ENCODE measurements at places on chromosomes 16 and 17.

DNA sequence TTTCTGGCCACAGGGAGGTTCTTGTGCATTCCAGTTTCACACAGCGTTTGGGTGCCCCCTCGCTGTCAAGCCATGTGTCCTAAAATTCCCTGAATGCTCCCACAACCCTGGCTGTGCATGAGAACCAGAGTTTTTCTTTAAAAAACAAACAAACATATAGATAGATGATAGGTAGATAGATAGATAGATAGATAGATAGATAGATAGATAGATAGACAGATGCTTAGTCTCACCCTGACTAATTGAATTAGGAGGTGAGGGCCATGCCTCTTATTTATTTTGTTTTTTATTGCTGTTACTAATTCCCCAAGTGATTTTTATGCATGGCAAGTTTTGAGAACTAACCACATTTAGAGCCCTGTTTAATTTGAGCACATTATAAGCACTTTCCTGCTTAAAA, 32.2 kb downstream of the PRSS54 start:
- DNase-seq: no peak

GRCh38 chr17:45073414-45074070, 12.4 kb downstream of the NMT1 start:
- no peak for DNase-seq

- DNase-seq: no peak
Observed at GRCh38 chr16:84677017-84677803, 22.6 kb upstream of the USP10 start.

- no peak for DNase-seq
Observed at GRCh38 chr17:50129353-50129727, 620 bp downstream of the SAMD14 start.

DNA sequence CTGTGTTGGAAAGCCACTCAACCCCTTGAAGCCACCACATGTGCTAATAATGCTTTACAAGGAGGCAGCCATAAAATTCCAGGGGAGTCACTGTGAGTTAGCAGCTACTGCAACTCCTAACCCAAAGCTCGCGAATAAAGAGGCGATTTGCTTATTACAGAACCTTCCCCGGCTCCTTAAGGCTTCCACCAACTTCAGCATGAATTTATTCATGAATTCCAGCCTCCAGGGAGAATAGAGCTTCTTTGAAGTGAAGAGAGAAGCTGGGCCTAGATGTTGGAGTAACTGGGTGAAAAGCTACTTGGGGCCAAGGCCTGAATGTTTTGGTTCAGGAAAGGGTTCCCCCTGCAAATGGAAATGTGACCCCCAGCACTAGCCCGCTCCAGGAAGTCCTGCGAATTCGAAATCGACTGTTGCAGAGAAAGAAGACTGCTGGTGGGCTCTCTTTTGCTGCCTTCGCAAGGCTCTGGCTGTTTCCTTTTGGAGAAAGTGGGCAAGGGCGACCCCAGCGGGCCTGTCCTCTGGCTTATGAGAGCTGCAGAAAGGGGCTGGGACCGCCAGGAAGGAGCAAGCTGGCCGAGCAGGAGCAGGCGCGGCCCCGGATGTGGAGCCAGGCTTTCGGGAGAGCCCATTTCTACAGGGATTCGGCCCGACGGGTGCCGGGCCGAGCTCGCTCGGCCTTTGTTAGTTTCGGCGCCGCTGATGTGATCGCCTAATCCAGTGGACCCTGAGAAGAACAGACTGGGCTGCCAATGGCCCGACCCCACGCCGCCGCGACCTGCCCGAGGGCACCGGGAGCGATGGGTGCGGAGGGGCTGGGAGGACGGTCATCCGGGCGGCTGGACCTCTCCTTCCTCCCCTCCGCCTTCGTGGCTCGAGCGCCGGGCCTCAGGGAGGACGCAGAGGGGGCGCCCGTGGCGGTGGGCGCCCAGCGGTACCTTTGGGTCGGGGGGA, 7.6 kb downstream of the CBX8 start:
- no peak for DNase-seq
